Kidney tubule cell (primary cell): ENCODE measurements at places on chromosomes 3 and 15.
A peak's percentile ranks its signal among the peaks of the same experiment; 100 is the strongest.

DNA sequence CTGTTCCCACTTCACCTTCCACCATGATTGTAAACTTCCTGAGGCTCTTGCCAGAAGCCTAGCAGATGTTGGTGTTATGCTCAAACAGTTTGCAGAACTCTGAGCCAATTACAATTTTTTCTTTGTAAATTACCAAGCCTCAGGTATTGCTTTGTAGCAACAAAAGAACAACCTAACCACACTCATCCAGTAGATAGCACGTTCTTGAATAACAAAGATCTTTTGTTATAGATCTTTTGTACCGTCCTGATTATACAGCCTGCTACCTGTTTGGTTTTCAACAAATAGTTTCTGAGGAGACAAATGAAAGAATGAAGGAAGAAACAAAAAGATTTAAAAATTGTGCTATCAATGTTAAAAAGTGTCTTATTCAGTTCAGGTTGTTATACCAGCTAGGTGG is 474.7 kb upstream of the ALCAM start:
- DNase-seq = no peak

- DNase-seq = no peak
These were observed 32.9 kb downstream of the CRYGS start for GRCh38 chr3:186511245-186511644.

DNA sequence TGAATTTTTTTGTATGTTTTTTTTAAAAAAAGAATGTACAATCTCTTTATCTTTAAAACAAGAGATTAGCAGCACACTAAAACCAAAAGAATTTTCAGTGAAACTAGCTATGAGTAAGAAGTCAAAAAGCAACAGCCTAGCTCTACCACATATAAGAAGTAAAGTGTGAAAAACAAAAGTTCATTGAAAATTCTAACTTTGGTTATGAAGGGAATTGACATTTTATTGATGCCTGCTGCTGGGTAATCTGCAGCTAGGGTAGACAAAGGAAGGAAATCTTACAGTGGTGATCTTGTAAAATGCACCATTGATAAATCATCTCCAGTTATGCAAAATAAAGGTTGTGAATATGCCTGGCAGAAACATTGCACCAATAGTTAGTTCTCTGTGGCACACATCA is 37.8 kb upstream of the FOXB1 start:
- DNase-seq = no peak

DNA sequence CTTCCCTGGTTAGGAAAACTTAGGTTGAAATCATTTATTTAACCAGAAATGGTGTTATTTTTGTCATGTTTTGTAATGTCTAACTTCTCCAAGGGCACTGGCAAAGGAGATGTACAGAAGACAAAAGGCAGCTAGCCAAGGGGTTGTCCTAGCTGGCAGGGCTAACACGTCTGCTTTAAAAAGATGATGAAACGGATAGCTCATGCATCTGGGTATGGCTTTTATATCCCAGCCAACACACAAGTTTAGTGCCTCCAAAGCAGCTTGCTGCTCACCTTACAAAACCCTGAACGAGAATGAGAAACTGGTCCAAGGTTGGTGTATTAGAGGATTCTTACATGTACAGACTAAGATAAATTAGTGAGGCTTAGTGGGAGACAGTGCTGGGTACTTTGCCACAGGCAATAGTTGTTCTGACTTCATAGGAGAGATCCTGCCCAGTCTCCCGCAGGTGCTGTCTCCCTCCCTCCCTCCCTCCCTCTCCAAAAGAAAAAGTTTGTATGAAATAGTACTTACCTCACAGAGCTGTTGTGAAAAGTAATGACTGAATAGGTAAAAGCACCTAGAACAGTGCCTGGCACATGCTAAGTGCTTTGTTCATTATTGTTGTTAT is 47.8 kb downstream of the KCNMB2 start:
- DNase-seq = no peak

DNA sequence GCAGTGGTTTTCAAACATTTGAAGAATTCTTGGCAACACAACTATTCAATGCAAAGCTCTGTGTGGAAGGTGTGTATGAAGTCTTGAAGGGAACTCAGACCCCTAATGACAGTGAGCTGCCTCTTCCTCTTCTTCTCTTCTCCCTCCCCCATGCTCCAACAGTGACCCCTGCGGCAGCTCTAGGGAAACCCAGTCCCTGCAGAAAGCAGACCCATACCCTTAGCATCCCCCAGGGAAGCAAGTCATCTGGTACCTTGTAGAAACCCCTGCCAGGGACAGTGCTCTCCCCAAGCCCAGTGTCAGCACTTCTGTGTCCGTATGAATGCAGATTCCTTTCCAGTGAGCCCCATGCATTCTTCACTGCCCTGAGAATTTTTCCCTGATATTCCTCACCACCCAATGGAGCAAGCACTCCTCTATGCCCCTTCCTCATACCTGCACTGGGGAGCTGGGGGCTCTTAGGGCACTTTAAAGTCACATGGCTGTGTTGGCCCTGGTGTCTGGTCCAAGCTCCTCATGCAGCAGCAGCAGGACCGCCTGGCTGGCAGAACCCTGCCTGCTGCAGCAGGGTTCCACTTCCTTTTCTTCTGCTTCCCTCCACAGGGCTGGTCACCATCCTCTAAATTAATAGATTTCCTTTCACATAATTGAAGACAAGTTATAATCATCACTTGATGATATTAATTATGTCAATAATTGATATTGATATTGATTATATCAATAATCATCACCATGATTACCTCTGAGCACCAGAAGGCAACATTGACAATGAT is 442.5 kb downstream of the EPHB1 start:
- DNase-seq = no peak

DNA sequence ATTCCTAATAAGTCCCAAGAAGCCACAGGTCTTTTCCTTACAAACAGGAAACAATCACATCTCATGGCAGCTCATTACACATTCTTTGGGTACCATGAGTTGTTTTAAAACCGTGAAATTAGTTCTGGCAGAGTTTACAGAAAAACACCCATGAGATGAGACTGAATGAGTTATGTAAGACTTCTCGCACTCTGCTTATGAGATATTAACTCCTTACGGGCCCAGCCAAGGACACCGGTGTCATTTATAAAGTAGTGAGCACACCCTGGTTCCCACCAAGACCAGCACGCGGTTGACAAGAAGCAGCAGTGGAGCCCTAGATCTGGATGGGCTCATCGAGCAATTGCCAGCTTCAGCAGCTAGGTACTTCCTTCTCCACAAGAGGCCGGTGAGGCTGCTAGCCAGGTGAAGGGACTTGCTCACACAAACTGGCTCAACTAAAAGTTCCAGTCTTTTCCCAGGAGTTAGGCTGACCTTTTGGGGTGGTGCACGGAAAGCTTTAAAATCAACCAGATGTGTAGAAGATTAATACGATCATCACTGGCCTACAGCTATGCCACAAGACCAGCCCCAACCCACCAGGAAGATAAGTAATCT is 318.6 kb upstream of the ICE2 start:
- DNase-seq = peak; percentile 25

- no peak for DNase-seq
These were observed 640 bp downstream of the POPDC2 start for GRCh38 chr3:119659606-119660291.

- DNase-seq = no peak
These were observed 84.2 kb downstream of the OSBPL10 start for GRCh38 chr3:31896648-31897433.
